ENCODE measurements at places on chromosomes 6 and 20.

DNA sequence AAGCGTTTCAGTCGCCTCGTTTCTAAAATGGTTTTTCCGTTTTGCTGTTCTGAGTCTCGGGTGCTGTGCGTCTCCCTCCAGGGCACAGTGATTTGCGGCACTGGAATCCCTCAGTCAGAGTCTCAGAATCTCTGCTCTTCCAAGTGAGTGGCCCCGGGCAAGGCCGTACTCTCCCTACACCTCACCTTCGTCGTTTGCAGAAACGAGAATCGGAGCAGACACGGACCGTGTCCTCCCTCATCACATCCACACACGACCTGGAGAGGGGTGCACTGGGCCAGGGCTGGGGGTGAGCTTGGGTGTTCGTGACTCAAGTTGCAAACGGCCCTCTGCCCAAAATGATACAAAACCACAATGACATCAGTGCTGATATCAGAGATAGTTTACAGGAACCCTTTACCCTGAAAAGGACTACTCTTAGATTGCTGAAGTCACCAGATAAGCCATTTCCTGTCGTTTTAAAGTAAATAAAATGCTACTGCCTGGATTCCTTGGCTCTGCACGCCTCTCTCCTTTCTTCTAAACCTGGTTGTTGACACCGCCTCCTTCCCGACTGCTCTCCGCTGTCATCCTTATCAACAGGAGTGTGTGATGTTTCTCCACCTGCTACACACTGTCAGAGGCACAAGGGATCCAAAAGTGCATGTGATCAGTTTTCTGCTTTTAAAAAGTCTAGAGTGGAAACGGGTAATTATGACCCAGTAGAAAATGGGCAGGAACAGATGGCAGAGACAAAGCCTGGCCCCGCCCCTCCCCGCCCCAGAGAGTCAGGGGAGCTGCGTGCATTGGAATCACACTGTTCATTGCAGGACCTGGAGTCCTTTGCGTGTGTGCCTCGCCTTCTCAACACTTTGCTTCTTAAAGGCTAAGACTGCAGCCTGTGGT is 38.4 kb downstream of the KIF25 start:
- no peak for DNase-seq

- DNase-seq: peak; percentile 35
Measured at GRCh38 chr6:148200293-148200692, 142.3 kb upstream of the SASH1 start.

DNA sequence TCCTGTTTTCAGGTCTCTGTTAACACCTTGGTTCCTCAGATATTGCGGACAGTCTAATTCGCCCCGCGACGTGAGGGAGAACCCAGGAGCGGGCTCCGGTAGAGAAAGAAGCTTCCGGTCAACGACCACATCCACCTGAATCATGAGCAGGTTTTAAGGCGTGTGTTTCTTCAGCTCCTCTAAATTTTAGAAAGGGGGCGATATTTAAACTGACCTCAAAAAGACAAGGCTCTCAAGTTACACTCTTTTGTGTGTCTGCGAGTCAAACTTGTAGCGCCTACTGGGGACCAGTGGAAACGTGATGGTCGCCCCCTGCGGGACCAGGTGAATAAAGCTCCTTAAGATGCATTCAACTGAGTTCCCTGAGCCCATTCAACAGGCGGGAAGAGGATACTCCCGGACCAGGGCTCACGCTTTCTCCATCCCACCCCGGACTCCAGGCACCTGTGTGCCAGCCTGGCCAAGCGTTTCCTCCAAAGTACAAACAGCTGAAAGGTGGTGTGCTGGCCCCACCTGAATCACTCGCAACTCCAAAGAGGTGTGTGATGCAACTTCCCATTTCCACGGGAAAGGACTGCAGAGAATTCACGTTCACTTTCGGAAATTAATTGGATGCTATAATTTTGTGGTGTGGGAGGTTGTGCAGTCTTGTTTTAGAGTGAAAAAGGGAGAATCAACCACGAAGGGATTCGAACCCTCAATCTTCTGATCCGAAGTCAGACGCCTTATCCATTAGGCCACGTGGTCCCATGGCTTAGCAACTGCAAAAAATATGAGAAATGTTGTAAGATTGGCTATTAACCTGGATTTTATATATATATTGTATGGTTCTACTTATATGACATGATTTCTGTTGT is 17.0 kb downstream of the GPX5 start:
- peak; percentile 69 for DNase-seq

DNA sequence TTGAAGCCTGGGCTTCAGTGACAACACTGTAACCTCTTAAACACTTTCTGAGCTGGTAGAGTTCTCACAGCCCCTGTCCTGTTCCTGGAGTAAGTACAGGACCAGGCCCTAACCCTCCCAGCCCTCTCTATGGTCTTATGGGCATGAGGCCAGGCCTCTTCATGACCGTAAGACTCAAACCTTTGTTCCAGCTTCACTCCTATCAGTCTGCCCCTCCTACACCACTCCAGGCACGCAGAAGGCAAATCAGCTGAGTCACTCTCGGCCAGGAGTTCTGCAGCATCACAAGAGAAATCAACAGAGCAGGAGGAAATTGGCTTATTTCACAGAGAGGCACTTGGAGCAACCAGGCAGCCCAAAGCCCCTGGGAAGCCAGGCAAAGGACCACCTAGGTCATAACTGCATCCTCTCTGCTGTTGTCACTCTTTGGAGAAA is 25.3 kb upstream of the CHD6 start:
- DNase-seq: no peak

DNA sequence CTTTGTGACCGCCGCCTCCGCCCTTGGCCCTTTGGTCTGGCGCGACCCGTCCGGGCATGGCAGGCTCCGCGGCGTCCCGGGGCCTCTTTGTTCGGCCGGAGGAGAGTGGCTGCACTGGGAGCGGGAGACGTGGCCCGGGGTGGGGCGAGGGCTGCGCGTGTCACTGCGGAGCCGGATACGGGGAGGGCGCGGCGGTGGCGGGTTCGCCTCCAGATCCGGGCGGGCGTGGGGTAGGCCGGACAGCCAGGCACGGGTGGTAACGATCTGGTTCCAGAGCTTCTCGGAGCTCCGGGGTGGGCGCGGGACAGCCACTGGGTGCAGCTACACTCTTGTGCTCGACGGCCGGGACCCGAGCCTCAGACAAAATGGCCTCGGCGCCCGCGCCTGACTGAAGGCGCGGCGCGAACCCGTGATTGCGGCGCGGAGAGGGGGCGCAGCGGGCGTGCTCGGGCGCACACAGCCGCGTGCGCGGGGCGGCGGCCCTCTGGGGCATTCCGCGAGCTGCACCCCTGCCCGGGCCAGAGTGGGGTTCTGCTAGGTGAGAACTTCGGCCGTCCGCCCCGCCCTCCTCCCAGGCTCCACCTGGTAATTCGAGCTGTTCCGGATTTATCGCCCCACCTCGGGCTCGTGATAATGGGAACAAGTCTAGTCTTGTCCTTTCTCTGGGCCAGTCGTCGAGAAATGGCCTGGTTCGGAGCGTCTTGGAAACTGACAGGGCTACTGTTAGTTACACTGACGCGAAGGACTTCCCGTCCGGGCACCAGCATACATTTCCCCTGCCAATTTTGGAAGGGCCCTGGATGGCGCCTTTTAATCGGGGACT is 1.0 kb downstream of the LOC128125822 start:
- peak; percentile 67 for DNase-seq

Measured in glutamatergic neuron (in vitro differentiated cells).